Activated CD4-positive, alpha-beta memory T cell treated with anti-CD3 and anti-CD28 coated beads, Interleukin-2, amount 10 ng/mL, durations not matched to agents 7 days and 5 days (primary cell): ENCODE measurements at places on chromosomes 5 and 9.

DNA sequence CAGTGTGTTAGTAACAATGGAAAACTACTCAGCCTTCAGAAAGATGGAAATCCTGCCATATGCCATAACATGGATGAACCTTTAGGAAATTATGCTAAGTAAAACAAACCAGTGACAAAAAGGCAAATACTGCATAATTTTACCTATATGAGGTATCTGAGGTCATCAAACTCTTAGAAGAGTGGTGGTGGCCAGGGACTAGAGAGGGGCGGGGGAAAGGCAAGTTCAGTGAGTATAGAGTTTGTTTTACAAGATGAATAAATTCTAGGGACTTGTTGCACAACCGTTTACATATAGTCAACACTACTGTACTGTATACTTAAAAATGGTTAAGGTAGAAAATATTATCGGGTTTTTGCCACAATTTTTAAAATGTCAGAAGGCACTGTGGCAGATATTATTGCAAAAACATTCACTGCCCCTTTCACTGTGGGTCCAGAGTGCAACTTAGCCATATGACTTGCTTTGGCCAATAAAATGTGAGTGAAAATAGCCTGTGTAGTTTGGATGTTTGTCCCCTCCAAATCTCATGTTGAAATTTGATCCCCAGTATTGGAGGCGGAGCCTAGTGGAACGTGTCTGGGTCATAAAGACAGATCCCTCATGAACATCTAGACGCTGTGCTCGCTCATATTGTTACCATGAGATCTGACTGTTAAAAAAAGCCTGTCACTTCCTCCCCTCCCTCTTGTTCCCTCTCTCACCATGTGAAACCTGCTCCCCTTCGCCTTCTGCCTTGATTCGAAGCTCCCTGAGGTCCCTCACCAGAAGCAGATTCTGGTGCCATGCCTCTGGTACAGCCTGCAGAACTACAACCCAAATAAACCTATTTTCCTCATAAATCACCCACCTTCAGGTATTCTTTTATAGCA, 9.5 kb downstream of the ZNF367 start:
- no peaks in the 10 kb centered on the region for H3K27me3 ChIP-seq
- no peak overlapping the region for H3K4me3 ChIP-seq
- DNase-seq: no peak
- peaks cover 48% of the 10 kb centered on the region for H3K4me1 ChIP-seq
- H3K27ac ChIP-seq: peak overlapping the region; percentile 81

DNA sequence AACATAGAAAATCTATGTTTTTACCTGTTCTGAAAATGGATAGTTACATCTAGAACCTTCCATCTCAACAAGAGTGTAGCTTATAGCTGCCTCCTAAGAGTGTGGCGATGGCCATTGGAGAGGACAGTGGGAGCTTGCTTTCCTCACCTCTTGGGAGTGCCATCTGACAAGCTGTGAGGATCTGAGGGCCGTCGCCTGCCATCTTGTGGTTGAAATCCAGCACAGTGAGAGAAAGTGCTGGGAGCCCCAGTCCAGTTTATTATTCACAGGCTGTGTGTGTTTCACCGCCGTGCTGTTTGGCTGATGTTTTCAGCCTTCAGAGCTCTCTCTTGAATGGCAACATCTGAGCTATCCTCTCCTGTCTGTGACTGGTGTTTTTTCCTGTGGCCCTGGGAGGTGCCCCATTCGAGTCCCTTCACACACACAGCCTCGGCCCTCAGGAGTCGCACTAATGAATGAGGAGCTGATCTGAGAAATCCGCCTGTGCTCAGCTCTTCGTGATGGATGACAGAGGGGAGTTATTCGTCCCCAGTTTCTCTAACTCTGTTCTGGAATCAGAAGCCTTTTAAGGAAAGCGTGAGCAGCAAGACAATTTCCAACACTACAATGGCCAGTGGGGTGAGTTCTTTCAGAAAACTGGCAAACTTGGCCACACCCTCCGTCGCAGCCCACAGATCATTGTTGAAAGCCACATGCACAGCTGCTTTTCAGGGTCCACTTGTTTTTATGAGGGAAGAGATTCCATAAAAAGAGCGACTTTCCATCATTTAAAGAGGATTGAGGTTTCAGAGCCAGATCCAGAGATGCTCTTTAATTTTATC, 170.3 kb downstream of the PDZD2 start:
- no peaks in the 10 kb centered on the region for H3K4me1 ChIP-seq
- DNase-seq: no peak
- H3K27ac ChIP-seq: no peak overlapping the region
- H3K27me3 ChIP-seq: peaks cover 1% of the 10 kb centered on the region
- H3K36me3 ChIP-seq: no peaks in the 10 kb centered on the region

- H3K27ac ChIP-seq: no peak overlapping the region
- H3K4me3 ChIP-seq: no peak overlapping the region
- no peaks in the 10 kb centered on the region for H3K4me1 ChIP-seq
- no peaks in the 10 kb centered on the region for H3K36me3 ChIP-seq
- no peak for DNase-seq
Observed at GRCh38 chr5:114243281-114243971, 118.4 kb upstream of the KCNN2 start.

GRCh38 chr9:108885643-108886348, 23.7 kb downstream of the ACTL7A start:
- H3K27ac ChIP-seq: no peak overlapping the region
- DNase-seq: peak; percentile 18
- H3K4me3 ChIP-seq: no peak overlapping the region
- peaks cover 32% of the 10 kb centered on the region for H3K36me3 ChIP-seq
- peaks cover 6% of the 10 kb centered on the region for H3K4me1 ChIP-seq

DNA sequence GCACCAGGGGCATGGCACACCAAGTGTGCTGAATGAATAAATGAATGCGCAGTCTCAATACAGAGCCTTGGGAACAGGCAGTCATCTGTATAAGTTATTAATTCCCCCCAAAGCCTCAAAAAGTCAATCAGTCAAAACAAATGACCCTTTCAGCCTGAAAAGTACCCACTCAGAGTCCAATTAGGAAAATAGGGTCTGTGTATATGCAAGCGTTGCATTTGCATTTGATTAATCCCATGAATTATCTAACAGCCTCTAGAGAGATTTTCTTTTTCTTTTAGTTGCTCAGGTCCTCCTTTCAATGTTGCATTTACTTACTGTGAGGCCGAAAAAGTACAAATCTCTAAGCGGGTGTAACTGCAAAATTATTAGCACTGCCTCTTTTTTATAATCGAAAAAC, 23.4 kb downstream of the PTCH1 start:
- H3K4me1 ChIP-seq: peaks cover 65% of the 10 kb centered on the region
- H3K36me3 ChIP-seq: peaks cover 4% of the 10 kb centered on the region

DNA sequence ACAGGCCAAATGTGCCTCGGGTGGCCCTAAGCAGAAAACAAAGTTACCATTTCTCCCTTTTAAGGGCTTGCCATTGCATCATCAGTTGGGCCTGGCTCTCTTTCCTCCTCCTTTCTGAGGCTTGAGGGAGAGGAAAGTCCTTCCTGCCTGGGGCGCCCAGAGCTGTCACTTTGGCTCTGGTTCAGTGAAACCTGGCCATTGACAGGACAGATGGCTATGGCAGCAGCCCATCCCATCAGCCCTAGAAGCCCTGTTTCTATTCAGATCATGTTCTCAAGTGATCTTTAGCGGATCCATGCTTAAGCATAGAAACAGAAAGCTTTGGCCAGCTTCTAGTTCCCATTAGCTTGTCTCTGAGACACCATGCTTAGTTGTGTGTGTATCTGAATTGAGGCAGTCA, 293.4 kb downstream of the YTHDC2 start:
- no peaks in the 10 kb centered on the region for H3K4me1 ChIP-seq
- no peak for DNase-seq
- no peaks in the 10 kb centered on the region for H3K36me3 ChIP-seq

- no peaks in the 10 kb centered on the region for H3K36me3 ChIP-seq
- no peak for DNase-seq
- no peak overlapping the region for H3K4me3 ChIP-seq
- peaks cover 13% of the 10 kb centered on the region for H3K4me1 ChIP-seq
Observed at GRCh38 chr9:86361176-86361575, 7.0 kb upstream of the TUT7 start.

- peaks cover 32% of the 10 kb centered on the region for H3K27me3 ChIP-seq
- H3K36me3 ChIP-seq: peaks cover 3% of the 10 kb centered on the region
- DNase-seq: peak; percentile 66
- H3K4me1 ChIP-seq: peaks cover 13% of the 10 kb centered on the region
Observed at GRCh38 chr5:176609724-176610434, at the start of gene GPRIN1. TSS of gene GPRIN1 (minus strand) at chr5:176610156. CDS start at chr5:176599834, 10,322 bp downstream.

GRCh38 chr9:1221298-1221697, 171.1 kb downstream of the DMRT2 start:
- H3K27me3 ChIP-seq: no peaks in the 10 kb centered on the region
- no peaks in the 10 kb centered on the region for H3K4me1 ChIP-seq
- H3K36me3 ChIP-seq: no peaks in the 10 kb centered on the region
- DNase-seq: no peak
- H3K27ac ChIP-seq: no peak overlapping the region

DNA sequence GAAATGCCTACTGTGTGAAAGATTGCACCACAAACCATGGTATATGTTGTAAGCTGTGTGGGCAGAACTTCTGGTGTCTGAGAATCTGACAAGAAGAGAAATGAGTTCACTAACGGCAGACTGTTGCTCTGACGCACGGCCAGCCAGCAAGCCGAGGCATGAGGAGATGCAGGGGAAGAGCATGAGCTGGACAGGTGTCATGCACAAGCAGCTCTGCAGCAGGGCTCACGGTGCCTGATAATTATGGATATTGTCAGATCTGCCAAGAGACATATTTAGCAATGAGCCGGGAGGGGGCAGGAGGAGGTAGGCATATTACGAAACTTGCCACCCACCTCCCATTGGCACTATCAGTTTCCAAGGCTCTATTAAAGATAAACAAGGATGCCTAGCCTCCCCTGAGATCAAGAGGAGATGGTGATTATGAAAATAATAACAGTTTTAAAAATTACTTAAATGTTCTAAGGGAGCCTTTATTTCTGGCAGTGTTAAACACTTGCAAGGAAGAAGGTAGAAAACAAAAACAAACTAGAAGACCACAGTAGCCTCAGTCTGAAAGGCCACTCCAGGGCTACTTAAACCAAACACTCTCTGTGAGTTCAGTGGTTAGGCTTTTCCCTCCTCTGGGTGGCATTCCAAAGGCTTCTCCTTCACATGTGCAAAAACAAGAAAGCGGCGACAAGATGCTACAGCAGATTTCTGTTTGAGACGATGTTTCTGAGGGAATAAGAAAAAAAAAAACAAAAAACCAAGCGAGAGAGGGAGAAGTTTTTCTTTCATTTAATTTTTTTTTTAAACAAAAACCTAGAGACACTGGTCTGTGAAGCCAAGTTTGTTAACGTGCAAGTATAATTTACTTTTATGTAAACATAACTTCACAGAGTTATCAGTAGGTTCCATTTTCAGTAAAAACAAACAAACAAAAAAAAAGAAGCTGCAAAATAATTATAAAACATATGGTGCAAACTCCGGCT, 339.5 kb downstream of the BNC2 start:
- H3K4me3 ChIP-seq: no peak overlapping the region
- no peak for DNase-seq
- H3K36me3 ChIP-seq: no peaks in the 10 kb centered on the region
- H3K4me1 ChIP-seq: no peaks in the 10 kb centered on the region

DNA sequence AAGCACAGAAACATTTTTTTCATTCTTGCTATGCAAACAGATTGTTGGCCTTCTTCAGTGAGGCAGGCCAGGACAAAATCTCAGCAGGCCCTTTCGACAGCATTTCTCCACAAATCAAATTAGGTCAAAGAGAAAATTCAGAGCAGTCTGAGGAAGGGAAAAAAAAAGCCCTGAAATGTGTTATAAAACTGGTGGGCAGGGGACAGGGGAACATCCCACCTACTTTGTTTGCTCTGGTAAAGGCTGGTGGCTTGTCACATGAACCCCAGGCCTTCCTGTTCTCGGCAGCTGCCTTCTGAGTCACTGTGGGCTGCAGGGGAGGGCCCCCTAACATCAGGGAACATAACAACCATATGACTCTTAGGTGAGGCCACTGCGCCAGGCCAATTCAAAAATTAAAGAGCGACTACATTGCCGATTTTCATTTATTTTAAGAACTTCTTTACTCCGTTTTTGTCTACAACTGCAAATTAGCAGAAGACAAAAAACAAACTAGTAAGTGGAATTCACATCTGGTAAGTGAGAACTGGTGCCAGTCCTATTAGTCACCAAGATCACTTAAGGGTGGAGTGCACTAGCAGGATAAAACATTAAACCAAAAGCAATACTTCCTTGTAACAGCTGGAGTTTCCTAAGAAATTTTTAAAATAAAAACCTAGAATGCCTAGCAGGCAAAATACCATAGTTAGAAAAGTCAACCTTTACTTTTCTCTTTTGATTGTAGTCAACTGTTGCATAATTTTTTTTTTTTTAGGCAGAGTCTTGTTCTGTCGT, 46.2 kb upstream of the DENND4C start:
- peak overlapping the region; percentile 99 for H3K27ac ChIP-seq
- H3K4me3 ChIP-seq: peak overlapping the region; percentile 55
- no peaks in the 10 kb centered on the region for H3K36me3 ChIP-seq
- no peaks in the 10 kb centered on the region for H3K27me3 ChIP-seq
- H3K4me1 ChIP-seq: peaks cover 41% of the 10 kb centered on the region

GRCh38 chr5:74035521-74035937, 409.5 kb downstream of the ARHGEF28 start:
- H3K36me3 ChIP-seq: no peaks in the 10 kb centered on the region
- no peak for DNase-seq
- H3K27me3 ChIP-seq: peaks cover 5% of the 10 kb centered on the region
- H3K4me1 ChIP-seq: peaks cover 2% of the 10 kb centered on the region
- H3K27ac ChIP-seq: no peak overlapping the region

DNA sequence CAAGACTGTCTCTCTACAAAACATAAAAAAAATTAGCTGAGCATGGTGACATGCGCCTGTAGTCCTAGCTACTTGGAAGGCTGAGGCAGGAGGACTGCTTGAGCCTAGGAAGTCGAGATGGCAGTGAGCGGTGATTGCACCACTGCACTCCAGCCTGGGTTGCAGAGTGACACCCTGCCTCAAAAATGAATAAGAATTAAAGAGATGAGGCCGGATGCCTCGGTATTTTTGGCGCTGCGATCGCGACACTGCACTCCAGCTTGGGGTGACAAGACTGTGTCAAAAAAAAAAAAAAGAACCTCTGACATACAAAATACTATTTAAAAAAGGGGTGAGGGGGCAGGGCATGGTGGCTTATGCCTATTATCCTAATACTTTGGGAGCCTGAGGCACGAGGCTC, 7.3 kb downstream of the GPBP1 start:
- H3K27ac ChIP-seq: peak overlapping the region; percentile 68
- H3K4me3 ChIP-seq: peak overlapping the region; percentile 61
- H3K4me1 ChIP-seq: peaks cover 68% of the 10 kb centered on the region
- peaks cover 86% of the 10 kb centered on the region for H3K36me3 ChIP-seq
- peak; percentile 52 for DNase-seq

DNA sequence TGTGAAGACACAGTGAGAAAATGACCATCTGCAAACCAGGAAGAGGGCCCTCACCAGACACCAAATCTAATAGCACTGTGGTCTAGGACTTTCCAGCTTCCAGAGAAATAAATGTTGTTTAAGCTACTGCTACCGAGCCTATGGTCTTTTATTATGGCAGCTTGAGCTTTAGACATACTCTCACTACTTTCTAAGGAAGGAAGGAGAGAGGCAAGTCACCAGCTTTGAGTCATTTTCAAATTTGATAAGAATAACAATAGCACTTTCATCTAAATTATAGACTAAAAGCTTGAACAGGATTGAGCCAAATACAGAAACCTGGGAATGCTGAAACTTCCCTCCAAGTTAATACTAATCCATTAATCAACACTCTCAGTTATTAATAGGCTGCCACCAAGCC, 64.4 kb downstream of the PLPPR1 start:
- H3K4me1 ChIP-seq: no peaks in the 10 kb centered on the region
- no peak for DNase-seq
- H3K4me3 ChIP-seq: no peak overlapping the region

GRCh38 chr5:156405988-156406387, 79.0 kb downstream of the SGCD start:
- no peaks in the 10 kb centered on the region for H3K36me3 ChIP-seq
- peaks cover 12% of the 10 kb centered on the region for H3K27me3 ChIP-seq
- no peak for DNase-seq
- H3K27ac ChIP-seq: no peak overlapping the region
- peaks cover 15% of the 10 kb centered on the region for H3K4me1 ChIP-seq
